ENCODE measurements at places on chromosomes 7 and 10.

- no peak for DNase-seq
Observed at GRCh38 chr7:36790311-36790787, 66.1 kb upstream of the AOAH start.

- no peak for DNase-seq
Observed at GRCh38 chr7:91137788-91138368, 126.4 kb upstream of the FZD1 start.

DNA sequence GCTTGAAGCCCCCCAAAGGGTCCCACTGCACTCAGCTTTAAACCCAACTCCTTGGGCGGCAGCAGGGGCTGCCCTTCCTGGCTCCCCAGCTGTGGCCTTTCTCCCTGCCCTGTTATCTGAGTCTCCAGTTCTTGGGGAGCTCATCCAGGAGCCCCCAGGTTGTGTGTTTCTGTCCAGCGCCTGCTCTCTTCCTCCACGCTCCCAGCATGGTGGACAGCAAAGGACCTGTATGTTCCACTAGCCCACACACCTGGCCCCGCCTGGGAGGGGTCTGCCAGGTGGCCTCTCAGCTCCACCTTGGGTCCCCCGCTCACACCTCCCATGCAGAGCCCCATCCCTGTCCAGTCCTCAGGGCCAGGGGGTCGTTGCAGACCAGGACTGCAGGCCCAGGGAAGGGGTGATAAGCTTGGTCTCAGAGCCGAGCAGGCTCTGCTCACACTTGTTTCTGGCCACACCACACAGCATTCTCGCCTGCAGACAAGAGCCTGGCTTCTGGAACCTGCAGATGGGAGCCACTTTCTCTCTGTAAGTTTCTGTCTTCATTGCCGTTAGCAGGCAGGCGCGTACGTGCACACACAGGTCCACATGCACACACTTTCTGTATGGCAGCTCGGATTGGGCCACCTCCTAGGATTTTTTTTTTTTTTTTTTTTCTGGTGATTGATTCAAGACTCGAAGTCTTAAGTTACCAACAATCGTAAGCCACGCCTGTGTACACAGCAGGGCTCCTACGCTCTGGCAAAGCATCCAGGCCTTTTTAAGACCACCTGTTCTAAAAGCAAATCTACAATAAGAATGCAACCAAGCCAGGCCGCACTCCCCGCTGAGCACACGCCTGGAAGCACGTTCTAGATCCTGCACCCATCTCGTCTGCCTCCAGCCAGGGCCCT is 104.6 kb downstream of the CYTH3 start:
- DNase-seq, result no peak

GRCh38 chr10:70088308-70088698 is 35.7 kb downstream of the MACROH2A2 start:
- DNase-seq, result no peak

- no peak for DNase-seq
Observed at GRCh38 chr7:47625861-47626715, 44.2 kb upstream of the TNS3 start.

- no peak for DNase-seq
Observed at GRCh38 chr7:81111358-81111757, 192.5 kb upstream of the SEMA3C start.

DNA sequence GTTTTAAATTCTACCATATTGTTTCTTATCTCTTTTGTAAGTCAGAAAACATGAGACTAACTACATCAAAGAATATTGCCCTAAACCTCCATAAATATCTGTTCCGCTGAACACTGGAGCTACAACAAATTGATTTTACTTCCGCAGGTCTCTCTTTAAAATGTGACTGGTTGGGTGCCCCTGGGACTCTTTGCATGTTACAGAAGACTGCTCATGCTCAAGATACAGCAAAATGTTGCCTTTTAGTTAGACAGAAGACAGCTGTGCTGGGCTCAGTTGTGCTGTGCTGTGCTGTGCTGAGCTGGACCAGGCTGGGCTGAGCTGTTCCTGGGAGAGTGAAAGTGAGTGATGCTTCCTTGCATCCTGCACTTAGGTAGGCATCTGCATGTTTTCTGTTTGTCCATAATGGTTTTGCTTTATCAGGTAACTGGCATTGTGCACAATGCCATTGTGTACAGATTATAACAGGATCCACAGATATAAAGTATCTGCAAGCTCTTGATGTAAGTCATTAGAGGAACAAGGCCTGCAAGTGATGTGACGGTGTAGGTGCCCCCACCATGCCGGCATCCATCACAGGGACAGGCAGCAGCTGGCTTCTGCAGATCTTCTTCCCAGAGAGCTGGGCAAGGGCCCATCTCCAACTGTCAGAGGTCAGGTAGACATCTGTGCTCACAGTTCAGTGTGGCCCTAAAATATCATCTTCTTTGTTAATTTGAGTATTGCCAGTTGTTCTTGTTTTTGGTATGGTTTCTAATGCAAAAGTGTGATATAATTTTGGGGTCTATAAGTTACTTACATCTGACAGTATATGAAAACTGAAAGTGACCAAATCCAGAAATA is 972.5 kb upstream of the CELF2 start:
- no peak for DNase-seq

DNA sequence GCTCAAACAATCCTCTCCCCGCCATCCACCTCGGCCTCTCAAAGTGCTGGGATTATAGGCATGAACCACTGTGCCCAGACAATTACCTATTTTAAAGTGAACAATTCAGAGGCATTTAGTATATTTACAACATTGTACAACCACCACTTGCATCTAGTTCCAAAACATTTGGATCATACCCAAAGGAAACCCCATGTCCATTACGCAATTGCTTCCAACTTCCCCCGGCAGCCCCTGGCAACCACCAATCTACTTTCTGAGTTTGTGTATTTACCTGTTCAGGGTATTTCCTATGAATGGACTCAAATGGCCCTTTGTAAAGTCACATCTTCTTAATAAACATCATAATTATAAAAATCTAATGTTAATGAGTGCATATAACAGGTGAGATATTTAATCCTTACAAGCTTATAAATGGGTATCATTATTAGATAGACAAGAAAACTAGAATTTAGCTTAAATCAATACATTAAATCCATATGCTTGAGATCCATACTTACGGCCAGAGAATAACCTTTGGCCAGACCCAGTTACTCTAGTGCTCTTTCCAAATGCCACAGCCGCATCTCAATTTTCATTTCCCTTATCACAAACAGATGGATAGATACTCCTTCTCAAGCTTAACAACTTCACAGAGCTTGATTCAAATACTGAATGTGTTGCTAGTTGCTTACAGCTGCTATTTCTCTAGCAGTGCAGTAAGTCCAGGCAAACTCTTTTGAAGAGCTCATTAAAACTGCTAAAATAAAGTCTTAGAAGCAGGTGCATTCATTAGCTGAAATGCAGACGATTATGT is 133.4 kb upstream of the MKLN1 start:
- DNase-seq, result no peak

Data from esophagus squamous epithelium (tissue), 5 donors.